Hindlimb muscle (tissue), 1 donor: ENCODE measurements at places on chromosomes 3 and 15. TPM values are rescaled to one million over a fixed set of nuclear protein-coding genes. Genes with fewer than 3 reads are reported as not detected.

FAM3D gene
- polyA plus RNA-seq = not detected

SMAD6 gene
- 7.5 TPM for polyA plus RNA-seq

HIGD2B gene
- polyA plus RNA-seq = not detected

RNF123 gene
- 56.9 TPM for polyA plus RNA-seq

ZIC4 gene
- polyA plus RNA-seq = 3.8 TPM

ATP8B4 gene
- polyA plus RNA-seq = 4.3 TPM

KBTBD8 gene
- 2.8 TPM for polyA plus RNA-seq

DAPK2 gene
- polyA plus RNA-seq = 5.1 TPM

ARPP21 gene
- 242 TPM for polyA plus RNA-seq

KCNMB3 gene
- 3.8 TPM for polyA plus RNA-seq

GP5 gene
- 0.18 TPM for polyA plus RNA-seq

KLHL6 gene
- polyA plus RNA-seq = 1.6 TPM

AADACL2 gene
- 0.31 TPM for polyA plus RNA-seq

GPR171 gene
- polyA plus RNA-seq = not detected

SENP8 gene
- polyA plus RNA-seq = 5.7 TPM

MINAR1 gene
- 1.7 TPM for polyA plus RNA-seq

CSPG5 gene
- 1.6 TPM for polyA plus RNA-seq

PATL2 gene
- 1.9 TPM for polyA plus RNA-seq

DUOXA2 gene
- not detected for polyA plus RNA-seq

SI gene
- polyA plus RNA-seq = not detected

EIF4A2 gene
- polyA plus RNA-seq = 506 TPM

PAK6 gene
- 0.76 TPM for polyA plus RNA-seq

RTP3 gene
- polyA plus RNA-seq = 0.25 TPM

SIDT1 gene
- polyA plus RNA-seq = 1.7 TPM

PPP2R3A gene
- 57.6 TPM for polyA plus RNA-seq

GNL3 gene
- 72.9 TPM for polyA plus RNA-seq

RARRES1 gene
- 3.3 TPM for polyA plus RNA-seq

TRH gene
- not detected for polyA plus RNA-seq

A4GNT gene
- not detected for polyA plus RNA-seq

GOLGA6L7 gene
- polyA plus RNA-seq = not detected

C2CD4A gene
- polyA plus RNA-seq = not detected

SEMA7A gene
- 5.2 TPM for polyA plus RNA-seq

CCDC54 gene
- polyA plus RNA-seq = 3.8 TPM

CPLX3 gene
- polyA plus RNA-seq = not detected

PLCB2 gene
- 7.9 TPM for polyA plus RNA-seq

IL20RB gene
- polyA plus RNA-seq = 0.97 TPM

CCDC80 gene
- polyA plus RNA-seq = 59.4 TPM

CCR8 gene
- not detected for polyA plus RNA-seq

FILIP1L gene
- polyA plus RNA-seq = 42.3 TPM

TEX264 gene
- 28.9 TPM for polyA plus RNA-seq

GABRA5 gene
- not detected for polyA plus RNA-seq

RBP2 gene
- not detected for polyA plus RNA-seq

ZNF774 gene
- 3.6 TPM for polyA plus RNA-seq

TTBK2 gene
- polyA plus RNA-seq = 15.5 TPM

XCR1 gene
- polyA plus RNA-seq = 0.35 TPM

RASL12 gene
- polyA plus RNA-seq = 14.1 TPM
